Calu3 (cell line): ENCODE measurements at places on chromosomes 3 and 15. TPM values are rescaled to one million over a fixed set of nuclear protein-coding genes. Genes with fewer than 3 reads are reported as not detected.

The LAMB2 gene
- total RNA-seq = 288 and 316 TPM in 2 replicates

The PIERCE2 gene
- total RNA-seq = 2.9 and 3.1 TPM in 2 replicates

The SNURF gene
- not detected in 2 replicates for total RNA-seq

The TMOD2 gene
- total RNA-seq = 0.64 and 1.0 TPM in 2 replicates

The ABHD17C gene
- total RNA-seq = 69.4 and 69.7 TPM in 2 replicates

The CCR3 gene
- 0.17 TPM in 1 of 2 replicates, not detected in the other for total RNA-seq

The PRR20G gene
- not detected in 2 replicates for total RNA-seq

The ALDH1A2 gene
- total RNA-seq = 219 and 231 TPM in 2 replicates

The CCR2 gene
- not detected in 2 replicates for total RNA-seq

The C3orf80 gene
- 2.5 and 3.0 TPM in 2 replicates for total RNA-seq

The MAP6D1 gene
- 5.4 and 6.5 TPM in 2 replicates for total RNA-seq

The HIGD2B gene
- total RNA-seq = 0.34 TPM in 1 of 2 replicates, not detected in the other

The ATP13A4 gene
- 24.6 and 31.9 TPM in 2 replicates for total RNA-seq

The AP3B2 gene
- 13.1 and 24.7 TPM in 2 replicates for total RNA-seq

The METTL6 gene
- 22.5 and 23.0 TPM in 2 replicates for total RNA-seq

The CLRN1 gene
- not detected in 2 replicates for total RNA-seq

The TMEM266 gene
- 0.17 TPM in 1 of 2 replicates, not detected in the other for total RNA-seq

The CLDN16 gene
- total RNA-seq = 2.9 and 4.8 TPM in 2 replicates

The PLA1A gene
- total RNA-seq = 0.81 and 0.99 TPM in 2 replicates

The DNAJB8 gene
- not detected in 2 replicates for total RNA-seq

The HEMK1 gene
- 17.6 and 20.0 TPM in 2 replicates for total RNA-seq

The FGD5 gene
- not detected in 2 replicates for total RNA-seq

The SCN11A gene
- 0.09 TPM in 1 of 2 replicates, not detected in the other for total RNA-seq

The SAXO2 gene
- 1.9 and 5.3 TPM in 2 replicates for total RNA-seq

The ANKRD63 gene
- 0.56 TPM in 1 of 2 replicates, not detected in the other for total RNA-seq

The BFSP2 gene
- total RNA-seq = not detected in 2 replicates

The MUC13 gene
- total RNA-seq = 25.8 and 58.8 TPM in 2 replicates

The FAM81A gene
- 16.0 TPM in 2 replicates for total RNA-seq
